ENCODE measurements at places on chromosomes 3 and 15. TPM values are rescaled to one million over a fixed set of nuclear protein-coding genes. Genes with fewer than 3 reads are reported as not detected.

- no peak for DNase-seq
Measured at GRCh38 chr3:59430341-59430740, 380.5 kb upstream of the CFAP20DC start.

DNA sequence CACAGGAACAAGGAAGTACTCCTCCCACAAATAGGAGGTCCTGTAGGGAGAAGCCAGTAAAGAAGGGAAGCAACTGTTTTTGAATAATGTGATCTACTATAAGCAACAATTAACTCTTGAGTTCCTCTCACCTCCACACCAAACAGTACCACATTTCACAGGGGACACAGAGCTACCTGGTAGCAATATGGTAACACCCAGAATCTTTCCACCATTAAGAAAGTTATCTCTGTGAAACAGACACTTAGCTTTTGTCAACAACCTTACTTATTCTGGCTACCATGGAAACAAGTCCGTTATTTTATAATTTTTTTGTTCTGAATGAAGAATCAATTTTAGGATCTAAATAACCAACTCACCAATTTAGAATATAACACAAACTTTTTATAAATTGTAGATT lies 49.5 kb downstream of the TBL1XR1 start:
- peak; percentile 66 for DNase-seq

DNA sequence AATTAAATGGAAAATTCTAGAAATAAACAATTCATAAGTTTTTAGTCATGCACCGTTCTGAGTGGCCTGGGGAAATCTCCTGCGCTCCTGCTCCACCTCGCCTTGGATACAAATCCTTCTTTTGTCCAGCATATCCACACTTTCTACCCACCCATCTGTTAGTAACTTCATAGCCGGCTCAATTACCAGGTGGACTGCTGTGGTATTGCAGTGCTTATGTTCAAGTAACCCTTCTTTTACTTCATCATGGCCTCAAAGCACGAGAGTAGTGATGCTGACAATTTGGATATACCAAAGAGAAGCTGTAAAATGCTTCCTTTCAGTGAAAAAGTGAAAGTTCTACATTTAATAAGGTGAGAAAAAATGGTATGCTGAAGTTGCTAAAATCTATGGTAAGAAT lies 142.3 kb upstream of the CHL1 start:
- DNase-seq: no peak

GRCh38 chr3:141776885-141777284 lies 13.7 kb downstream of the GRK7 start:
- DNase-seq: no peak

- no peak for DNase-seq
Measured at GRCh38 chr3:58973796-58974195, 76.0 kb downstream of the CFAP20DC start.

GRCh38 chr15:62346168-62346567 lies 181.1 kb upstream of the C2CD4B start:
- no peak for DNase-seq

- DNase-seq: no peak
Measured at GRCh38 chr3:124791142-124791541, 60.9 kb downstream of the UMPS start.

- peak; percentile 62 for DNase-seq
Measured at GRCh38 chr15:38069511-38070011, 135.1 kb downstream of the TMCO5A start.

DNA sequence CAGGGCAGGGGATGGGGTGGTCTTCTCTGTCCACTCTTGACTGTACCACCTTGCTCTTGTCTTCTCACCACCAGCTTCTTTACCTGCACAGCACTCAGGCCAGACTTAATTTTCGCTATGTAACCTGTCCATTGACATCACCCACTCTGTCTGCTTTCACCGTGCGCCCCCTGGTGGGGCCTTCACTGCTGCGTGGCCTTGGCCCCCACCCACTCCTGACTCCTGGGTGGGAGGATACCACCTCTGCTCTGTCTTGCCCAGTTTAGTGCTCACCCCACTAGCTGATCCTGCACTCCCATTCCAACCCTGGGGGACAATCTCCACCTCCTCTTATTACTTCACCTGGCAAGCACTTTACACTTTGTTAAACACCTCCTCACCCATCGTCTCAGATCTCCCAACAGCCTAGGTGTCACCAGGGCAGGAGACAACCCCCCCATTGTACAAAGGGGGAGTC lies 17.7 kb downstream of the PTH1R start:
- peak; percentile 83 for DNase-seq

DNA sequence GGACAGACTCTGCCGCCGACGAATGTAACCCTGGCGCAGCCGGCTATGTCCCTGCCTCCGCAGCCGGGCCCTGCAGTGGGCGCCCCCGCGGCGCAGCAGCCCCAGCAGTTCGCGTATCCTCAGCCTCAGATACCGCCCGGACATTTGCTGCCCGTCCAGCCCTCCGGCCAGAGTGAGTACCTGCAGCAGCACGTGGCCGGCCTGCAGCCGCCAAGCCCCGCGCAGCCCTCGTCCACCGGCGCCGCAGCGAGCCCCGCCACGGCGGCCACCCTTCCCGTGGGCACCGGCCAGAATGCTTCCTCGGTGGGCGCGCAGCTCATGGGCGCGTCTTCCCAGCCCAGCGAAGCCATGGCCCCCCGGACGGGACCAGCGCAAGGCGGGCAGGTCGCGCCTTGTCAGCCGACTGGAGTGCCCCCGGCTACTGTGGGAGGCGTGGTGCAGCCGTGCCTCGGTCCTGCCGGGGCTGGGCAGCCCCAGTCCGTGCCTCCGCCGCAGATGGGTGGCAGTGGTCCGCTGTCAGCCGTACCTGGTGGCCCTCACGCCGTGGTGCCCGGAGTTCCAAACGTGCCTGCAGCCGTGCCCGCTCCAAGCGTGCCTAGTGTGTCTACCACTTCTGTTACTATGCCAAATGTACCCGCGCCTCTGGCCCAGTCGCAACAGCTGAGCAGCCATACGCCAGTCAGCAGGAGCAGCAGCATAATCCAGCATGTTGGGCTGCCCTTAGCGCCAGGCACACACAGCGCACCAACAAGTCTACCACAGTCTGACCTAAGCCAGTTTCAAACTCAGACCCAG lies 2.4 kb downstream of the TSC22D2 start:
- no peak for DNase-seq

DNA sequence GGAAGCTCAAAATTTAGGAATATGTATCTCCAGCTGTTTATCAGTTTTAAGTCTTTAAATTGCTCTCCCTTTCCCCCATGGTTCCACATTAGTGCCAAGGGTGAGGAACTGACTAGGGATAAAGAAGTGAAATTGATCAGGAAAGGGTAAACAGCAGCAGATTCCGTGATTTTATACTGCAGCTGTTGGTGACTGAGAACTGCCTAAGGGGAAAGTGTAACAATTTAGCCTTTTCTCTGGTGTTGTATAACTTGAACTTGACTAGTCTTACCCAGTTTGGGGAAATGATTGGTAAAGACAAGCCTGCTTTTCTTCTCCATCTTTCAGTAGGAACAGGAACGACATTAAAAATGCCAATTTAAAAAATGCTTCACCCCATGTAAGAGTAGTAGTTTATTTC lies 5.0 kb downstream of the SPRED1 start:
- no peak for DNase-seq

GRCh38 chr15:38308797-38309196 lies 56.2 kb downstream of the SPRED1 start:
- no peak for DNase-seq

UNC13C gene
- under 0.01 TPM for total RNA-seq

STRC gene
- 0.54 TPM for total RNA-seq

IFT80 gene
- total RNA-seq: 11.3 TPM

CCR2 gene
- total RNA-seq: 0.81 TPM

COL6A5 gene
- total RNA-seq: 0.54 TPM

UTS2B gene
- under 0.01 TPM for total RNA-seq

TP63 gene
- 0.27 TPM for total RNA-seq

Measured in hematopoietic multipotent progenitor cell (in vitro differentiated cells).